ENCODE measurements at places on chromosomes 5 and 9. TPM values are rescaled to one million over a fixed set of nuclear protein-coding genes. Genes with fewer than 3 reads are reported as not detected.

- DNase-seq, result no peak
Observed at GRCh38 chr5:71719063-71719964, at the start of gene CARTPT. CARTPT (plus strand) TSS chr5:71719275; CDS start chr5:71719294, 19 bp downstream.

GRCh38 chr9:93118863-93119702 lies 15.0 kb downstream of the NINJ1 start:
- no peak for DNase-seq

DNA sequence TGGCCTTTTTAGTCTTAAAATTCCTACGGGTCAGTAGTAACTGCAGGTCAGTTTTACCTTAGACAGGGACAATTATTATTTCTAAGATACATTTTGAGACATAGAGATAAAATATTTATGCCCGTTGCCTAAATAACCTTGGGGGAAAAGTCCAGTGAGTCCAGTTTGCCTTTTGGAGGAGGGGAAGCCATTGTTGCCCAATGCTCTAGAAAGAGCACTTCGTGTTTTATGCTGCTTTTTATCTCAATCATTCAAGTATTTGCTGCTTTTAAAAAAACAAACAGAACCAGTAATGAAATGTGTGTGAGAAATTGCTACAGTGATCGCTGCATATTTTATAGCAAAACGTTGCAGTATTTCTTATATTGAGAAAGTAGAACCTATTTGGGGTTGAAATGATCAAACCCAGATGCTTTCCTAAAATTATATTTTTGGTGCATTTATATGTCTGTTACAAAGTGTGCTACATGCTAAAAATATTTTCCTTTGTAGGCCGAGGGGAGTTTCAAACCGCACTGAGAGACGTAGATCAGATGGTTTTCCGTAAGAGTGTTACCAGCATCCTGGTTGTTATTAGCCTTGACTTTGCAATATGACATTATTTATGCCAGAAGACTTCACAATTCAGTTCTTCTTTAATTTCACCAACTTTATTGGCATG lies 266.8 kb downstream of the AOPEP start:
- DNase-seq, result no peak

DNA sequence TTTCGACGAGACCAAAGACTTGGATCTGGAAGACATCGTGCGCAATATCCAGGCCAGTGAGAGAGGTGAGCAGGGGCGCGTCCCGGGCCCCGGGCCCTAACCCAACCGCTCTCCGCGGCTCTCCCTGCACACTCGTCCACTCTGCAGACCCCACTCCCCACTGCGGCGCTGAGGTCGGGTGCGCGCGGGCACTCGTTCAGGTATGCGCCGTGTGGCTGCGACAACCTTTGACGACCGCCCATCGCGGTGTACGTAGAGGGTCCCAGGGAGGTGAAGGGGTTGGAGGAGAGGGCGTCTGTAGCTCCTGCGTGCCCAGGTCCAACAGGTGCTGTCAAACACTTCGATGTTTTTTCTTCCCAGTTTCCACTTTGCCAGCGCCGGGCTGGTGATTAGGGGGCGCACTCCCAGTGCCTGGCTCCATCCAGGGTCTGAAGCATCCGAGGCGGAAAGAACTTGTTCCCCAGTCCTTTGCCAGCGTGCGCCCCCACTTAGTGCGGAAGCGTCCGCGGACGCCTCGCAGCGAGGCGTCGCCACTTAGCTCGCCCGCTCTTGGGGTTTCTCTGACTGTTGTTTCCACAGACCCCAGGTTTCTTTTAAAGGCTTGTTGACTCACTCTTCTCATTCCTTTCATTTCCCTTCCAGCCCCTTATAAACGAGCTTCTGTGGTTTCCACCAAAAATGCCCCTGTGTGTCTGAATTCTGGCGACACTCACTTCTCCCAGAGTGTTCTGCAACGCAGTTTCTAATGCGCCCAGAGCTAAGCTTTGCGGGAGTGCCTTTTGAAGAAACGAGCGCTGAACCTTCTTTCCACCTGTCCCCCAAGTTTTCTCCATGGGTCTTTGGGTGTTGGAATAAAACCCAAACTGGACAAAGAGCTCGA lies 1.6 kb downstream of the NPR3 start:
- no peak for DNase-seq

- DNase-seq, result no peak
Observed at GRCh38 chr5:150621301-150621700, 19.2 kb upstream of the SYNPO start.

DNA sequence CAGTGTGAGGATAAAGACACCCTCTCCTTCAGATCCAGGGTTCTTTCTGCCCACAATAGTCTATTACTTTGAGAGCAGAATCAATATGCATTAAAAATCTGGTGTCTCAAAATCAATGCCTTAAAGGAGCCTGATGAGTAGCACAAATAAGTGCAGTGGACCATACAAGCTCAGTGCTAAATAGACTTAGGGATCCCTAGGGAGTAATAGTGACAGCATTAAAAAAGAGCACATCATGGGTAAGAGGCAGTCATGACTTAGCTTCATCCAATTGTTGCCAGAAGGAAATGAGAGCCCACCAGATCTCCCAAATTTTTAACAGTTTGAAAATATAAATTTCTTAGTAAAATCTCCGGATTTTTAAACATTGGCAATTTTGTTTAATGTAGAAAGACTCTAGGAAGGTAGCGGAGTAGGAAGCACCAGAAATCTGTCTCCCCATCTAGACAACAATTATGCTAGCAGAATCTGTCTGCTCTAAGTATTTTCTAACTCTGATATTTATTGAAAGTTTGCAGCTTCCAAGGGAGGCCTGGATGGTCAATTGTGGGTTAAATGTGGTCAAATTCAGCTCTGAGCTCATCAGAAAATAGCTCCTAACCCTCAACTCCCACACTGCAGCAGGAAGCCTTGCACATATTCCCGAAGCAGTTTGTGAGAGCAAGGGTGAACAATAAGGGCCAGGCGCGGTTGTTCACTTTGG lies 443.9 kb downstream of the TLE1 start:
- DNase-seq, result no peak

- no peak for DNase-seq
Observed at GRCh38 chr9:134872482-134873231, 8.0 kb upstream of the FCN2 start.

DNA sequence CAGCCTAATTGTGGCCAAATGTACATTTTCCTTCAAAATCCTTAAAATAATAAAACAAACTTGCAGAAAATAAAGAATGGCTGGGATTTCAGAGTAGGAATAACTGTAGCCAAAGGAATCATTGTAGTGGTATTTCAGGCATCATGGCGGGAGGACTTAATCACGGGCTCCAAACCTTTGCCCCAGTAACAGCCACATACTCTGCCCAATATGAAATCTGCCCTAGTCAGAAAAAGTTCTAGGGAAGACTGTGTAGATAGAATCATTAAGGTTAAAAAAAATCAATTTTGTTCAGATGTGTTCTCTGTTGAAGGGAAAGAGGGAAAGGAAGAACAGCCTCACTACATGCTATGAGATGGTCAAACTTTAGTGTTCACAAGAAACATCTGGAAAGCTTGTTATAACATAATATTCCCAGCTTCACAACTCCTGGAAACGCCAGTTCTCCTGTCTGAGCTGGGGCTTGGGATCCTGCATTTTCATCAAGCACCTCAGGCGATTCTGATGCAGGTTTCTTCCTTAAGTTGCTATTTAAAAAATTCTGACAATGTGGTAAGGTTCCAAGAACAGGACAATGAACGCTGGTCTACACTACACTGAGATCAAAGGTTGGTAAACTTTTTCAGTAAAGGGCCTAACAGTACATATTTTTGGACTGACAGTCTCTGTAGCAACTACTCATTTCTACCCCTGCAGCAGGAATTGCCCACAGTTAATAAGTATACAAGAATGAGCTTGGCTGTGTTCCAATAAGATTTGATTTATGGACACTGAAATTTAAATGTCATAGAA lies 87.9 kb downstream of the CEMIP2 start:
- DNase-seq, result no peak

DNA sequence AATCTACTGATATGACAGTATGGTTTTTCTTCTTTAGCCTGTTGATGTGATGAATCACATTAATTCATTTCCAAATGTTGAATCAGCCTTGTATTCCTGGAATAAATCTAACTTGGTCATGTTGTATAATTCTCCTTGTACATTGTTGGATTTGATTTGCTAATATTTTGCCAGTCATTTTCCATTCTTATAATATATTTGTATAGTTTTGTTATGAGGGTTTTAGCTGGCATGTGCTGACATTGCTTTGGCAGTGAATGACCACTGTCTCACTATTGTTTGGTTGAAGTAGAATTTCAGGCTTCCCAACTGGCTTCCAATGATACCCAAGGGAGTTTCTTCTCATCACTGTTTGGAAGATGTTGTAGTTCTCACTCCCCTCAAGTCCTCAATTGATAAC lies 983.0 kb upstream of the PTPRD start:
- DNase-seq, result no peak

GRCh38 chr9:1087120-1087881 lies 37.1 kb downstream of the DMRT2 start:
- no peak for DNase-seq

- no peak for DNase-seq
Observed at GRCh38 chr5:53027913-53028312, 38.8 kb downstream of the ITGA2 start.

GRCh38 chr5:178535299-178536175 lies 54.7 kb downstream of the COL23A1 start:
- no peak for DNase-seq

The WDR31 gene
- 1.8 TPM for total RNA-seq

The LIFR gene
- total RNA-seq, result 45.4 TPM

The RASEF gene
- total RNA-seq, result 4.8 TPM

All from lower leg skin (tissue), 4 donors.